ENCODE measurements at places on chromosomes 1 and 21.

- H3K36me3 ChIP-seq, result no peaks in the 10 kb centered on the region
- no peaks in the 10 kb centered on the region for H3K4me1 ChIP-seq
- H3K27me3 ChIP-seq, result no peaks in the 10 kb centered on the region
Measured at GRCh38 chr1:172269084-172269483, 151.4 kb upstream of the C1orf105 start.

DNA sequence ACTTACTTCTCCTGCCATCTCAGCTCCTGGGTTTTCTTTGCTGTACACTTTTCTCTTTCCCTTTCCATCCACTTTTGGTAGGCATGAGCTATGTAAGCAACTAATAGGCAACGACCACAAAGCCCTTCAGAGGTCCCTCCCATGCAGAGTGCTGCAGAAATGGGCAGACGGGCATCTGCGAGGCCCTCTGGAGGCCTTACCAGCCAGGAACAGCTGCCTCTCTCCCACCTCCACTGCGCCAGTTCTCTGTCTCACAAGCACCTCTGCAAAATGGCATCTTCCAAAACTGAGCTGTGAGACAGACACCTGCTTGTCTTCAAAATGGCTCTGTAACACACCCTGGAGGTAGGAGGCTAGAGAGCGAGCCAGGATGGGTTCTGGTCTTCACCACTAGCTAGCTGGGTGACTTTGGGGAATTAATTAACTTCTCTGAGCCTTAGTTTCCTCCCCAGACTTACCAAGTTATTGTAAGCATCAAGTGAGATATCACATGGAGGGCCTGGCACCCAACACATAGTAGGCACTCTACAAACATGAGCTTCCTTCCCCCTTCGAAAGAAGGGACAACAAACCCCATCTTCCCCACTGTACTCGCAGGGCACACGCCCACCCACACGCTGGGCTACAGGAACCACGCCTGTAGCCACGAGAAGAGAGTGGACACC is 62.0 kb downstream of the BCAR3 start:
- H3K4me3 ChIP-seq, result no peak overlapping the region
- no peak for DNase-seq
- H3K27me3 ChIP-seq, result no peaks in the 10 kb centered on the region
- peaks cover 48% of the 10 kb centered on the region for H3K4me1 ChIP-seq
- H3K27ac ChIP-seq, result no peak overlapping the region

- H3K4me3 ChIP-seq, result peak overlapping the region; percentile 45
- H3K36me3 ChIP-seq, result no peaks in the 10 kb centered on the region
- DNase-seq, result peak; percentile 65
- peaks cover 63% of the 10 kb centered on the region for H3K27me3 ChIP-seq
- H3K4me1 ChIP-seq, result no peaks in the 10 kb centered on the region
- no peak overlapping the region for H3K27ac ChIP-seq
Measured at GRCh38 chr21:44932408-44933181, 7.2 kb upstream of the SLX9 start.

- H3K27me3 ChIP-seq, result no peaks in the 10 kb centered on the region
- no peak for DNase-seq
- no peak overlapping the region for H3K27ac ChIP-seq
- H3K4me3 ChIP-seq, result no peak overlapping the region
Measured at GRCh38 chr1:28897789-28898188, 16.6 kb upstream of the EPB41 start.

- peak; percentile 49 for DNase-seq
- no peak overlapping the region for H3K4me3 ChIP-seq
- H3K36me3 ChIP-seq, result no peaks in the 10 kb centered on the region
- no peaks in the 10 kb centered on the region for H3K27me3 ChIP-seq
- no peak overlapping the region for H3K27ac ChIP-seq
Measured at GRCh38 chr1:60662486-60663044, 419.8 kb upstream of the NFIA start.

DNA sequence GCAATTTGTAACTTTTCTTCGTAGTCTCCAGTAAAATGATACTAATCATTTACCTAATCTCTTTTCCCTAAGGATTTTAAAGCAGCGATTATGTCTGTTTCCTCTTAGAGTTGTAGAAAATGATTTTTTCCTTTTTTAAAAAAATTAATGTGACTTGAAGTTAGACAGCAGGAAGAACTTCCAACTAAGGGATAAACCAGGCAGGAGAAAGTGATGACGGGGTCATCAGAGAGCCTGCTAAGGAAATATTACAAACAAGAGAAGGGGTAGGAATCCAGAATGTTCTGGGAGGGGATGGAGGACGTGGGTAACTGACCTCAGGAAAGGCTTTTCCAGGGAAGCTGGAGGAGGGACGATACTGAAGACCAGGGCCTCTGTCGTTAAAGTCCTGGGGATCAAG is 8.8 kb upstream of the ETV3L start:
- no peaks in the 10 kb centered on the region for H3K27me3 ChIP-seq
- H3K36me3 ChIP-seq, result no peaks in the 10 kb centered on the region
- H3K4me1 ChIP-seq, result peaks cover 11% of the 10 kb centered on the region
- DNase-seq, result no peak
- H3K27ac ChIP-seq, result no peak overlapping the region
- no peak overlapping the region for H3K4me3 ChIP-seq
